GM23338 (cell line): ENCODE measurements at places on chromosomes 2 and 18.

DNA sequence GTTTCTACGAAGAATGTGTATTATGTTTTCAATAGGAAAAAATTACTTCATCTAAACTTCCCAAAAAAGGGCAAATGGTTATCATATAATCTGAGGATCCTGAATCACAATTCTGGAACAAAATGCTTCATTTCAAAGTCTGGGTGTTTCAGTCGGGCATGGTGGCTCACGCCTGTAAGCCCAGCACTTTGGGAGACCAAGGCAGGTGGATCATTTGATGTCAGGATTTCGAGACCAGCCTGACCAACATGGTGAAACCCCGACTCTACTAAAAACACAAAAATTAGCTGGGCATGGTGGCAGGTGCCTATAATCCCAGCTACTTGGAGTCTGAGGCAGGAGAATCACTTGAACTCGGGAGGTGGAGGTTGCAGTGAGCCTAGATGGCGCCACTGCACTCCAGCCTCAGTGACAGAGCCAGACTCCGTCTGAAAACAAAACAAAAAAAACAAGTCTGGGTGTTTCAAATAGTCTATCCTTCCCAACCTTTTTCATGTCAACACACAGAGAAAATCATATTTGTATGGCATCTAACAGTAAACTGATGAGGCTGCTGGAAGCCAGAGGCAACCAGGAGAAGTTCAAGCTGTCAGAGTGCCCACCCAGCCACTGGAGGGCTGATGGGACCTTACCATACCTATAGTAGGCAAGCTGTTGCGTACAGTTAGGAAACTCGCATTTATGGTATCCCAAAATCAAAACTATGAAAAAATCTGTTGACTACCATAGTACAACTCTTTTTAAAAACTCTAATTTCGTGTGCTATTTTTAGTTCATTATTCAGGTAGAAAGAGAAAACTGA lies 14.6 kb downstream of the NBAS start:
- no peak for DNase-seq
- H3K4me3 ChIP-seq: no peak overlapping the region
- H3K4me1 ChIP-seq: no peaks in the 10 kb centered on the region
- H3K36me3 ChIP-seq: no peaks in the 10 kb centered on the region
- no peaks in the 10 kb centered on the region for H3K27me3 ChIP-seq
- H3K27ac ChIP-seq: no peak overlapping the region

DNA sequence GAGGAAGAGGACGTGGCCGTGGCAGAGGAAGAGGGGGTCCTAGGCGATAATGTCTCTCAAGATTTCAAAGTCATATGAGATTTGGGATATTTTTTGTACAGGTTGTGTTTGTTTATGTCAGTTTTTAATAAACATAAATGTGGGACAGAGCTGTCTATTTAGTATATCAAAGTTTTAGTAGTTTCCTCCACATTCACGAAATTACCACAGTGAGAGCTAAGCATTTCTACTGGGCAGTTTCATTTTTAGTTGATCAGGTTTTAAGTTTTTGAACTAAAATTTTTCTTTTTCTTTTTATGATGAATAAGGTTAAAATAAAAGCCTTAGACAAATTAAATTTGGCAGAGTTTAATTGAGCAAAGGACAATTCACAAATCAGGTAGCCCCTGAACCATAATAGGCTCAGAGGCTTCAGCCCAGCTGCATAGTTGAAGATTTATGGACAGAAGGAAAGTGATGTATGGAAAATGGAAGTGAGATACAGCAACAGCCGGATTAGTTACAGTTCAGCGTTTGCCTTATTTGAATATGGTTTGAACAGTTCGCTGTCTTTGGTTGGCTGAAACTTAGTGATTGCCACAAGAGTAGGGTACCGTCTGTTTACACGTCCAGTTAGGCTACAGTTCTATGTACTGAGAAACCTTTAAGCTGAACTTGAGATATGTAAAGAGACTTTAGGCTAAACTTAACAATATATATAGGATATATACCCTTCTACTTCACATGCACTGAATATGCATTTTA lies 17.1 kb downstream of the SNRPD1 start:
- H3K4me1 ChIP-seq: no peaks in the 10 kb centered on the region
- DNase-seq: no peak
- no peaks in the 10 kb centered on the region for H3K27me3 ChIP-seq

DNA sequence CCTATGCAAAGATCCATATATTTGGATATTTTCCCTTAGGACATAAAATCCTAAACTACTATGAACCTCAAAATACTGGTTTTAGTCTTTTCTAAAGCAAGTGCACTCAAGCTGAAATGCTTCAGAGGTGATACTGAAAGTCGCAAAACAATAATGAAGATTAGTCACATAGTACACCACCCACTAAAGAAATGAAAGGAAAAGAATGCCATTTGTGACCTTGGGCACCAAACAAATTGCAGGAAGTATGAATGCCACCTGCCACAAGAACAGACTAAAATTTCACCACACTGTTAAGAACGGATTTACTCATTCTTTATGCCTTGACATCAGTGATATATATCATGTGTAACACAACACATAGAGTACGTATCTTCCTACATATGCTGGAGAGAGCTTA lies 161.5 kb downstream of the ZNF521 start:
- peaks cover 27% of the 10 kb centered on the region for H3K4me1 ChIP-seq
- H3K27ac ChIP-seq: no peak overlapping the region
- no peaks in the 10 kb centered on the region for H3K36me3 ChIP-seq
- DNase-seq: no peak
- H3K27me3 ChIP-seq: no peaks in the 10 kb centered on the region
- no peak overlapping the region for H3K4me3 ChIP-seq

DNA sequence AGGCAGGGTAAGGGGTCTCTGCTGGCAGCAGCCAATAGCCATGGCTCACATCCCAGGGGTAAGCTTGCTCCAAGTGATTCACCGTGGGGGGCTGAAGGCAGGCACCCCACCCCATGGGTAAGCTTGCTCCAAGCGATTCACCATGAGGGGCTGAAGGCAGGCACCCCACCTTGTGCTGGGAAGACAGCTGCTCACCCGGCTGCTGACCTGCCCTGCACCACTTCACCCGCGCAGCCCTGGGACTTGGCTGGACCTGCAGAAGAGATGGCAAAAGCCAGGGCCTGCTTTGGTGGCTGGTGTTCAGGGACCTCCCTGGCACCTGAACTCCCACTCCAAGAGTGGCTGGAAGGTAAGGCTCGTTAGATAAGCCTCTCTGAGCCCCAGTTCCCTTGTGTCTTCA lies 19.2 kb downstream of the PTGR3 start:
- no peak overlapping the region for H3K27ac ChIP-seq
- DNase-seq: no peak
- no peak overlapping the region for H3K4me3 ChIP-seq
- no peaks in the 10 kb centered on the region for H3K36me3 ChIP-seq
- no peaks in the 10 kb centered on the region for H3K4me1 ChIP-seq
- no peaks in the 10 kb centered on the region for H3K27me3 ChIP-seq

- DNase-seq: no peak
- H3K36me3 ChIP-seq: no peaks in the 10 kb centered on the region
- H3K4me3 ChIP-seq: no peak overlapping the region
Measured at GRCh38 chr2:43034921-43035320, 191.5 kb downstream of the ZFP36L2 start.
